Germinal center (tissue), 1 donor: ENCODE measurements at places on chromosomes 12 and 14.

GRCh38 chr12:115491511-115492250, 785.8 kb downstream of the MED13L start:
- no peak for DNase-seq

GRCh38 chr12:93892423-93893268, 215.5 kb downstream of the CRADD start:
- DNase-seq: no peak

- no peak for DNase-seq
Observed at GRCh38 chr14:22883173-22883976, at the start of gene REM2. TSS of gene REM2 (plus strand) at chr14:22883222. CDS start at chr14:22883288, 66 bp downstream.

GRCh38 chr12:112234303-112234702, 108.9 kb downstream of the TRAFD1 start:
- no peak for DNase-seq

GRCh38 chr14:75273272-75274049, 5.2 kb upstream of the FOS start:
- no peak for DNase-seq

GRCh38 chr12:89243771-89244170, 108.5 kb downstream of the DUSP6 start:
- no peak for DNase-seq

- DNase-seq: no peak
Observed at GRCh38 chr14:97432586-97432985, 635.4 kb downstream of the VRK1 start.

DNA sequence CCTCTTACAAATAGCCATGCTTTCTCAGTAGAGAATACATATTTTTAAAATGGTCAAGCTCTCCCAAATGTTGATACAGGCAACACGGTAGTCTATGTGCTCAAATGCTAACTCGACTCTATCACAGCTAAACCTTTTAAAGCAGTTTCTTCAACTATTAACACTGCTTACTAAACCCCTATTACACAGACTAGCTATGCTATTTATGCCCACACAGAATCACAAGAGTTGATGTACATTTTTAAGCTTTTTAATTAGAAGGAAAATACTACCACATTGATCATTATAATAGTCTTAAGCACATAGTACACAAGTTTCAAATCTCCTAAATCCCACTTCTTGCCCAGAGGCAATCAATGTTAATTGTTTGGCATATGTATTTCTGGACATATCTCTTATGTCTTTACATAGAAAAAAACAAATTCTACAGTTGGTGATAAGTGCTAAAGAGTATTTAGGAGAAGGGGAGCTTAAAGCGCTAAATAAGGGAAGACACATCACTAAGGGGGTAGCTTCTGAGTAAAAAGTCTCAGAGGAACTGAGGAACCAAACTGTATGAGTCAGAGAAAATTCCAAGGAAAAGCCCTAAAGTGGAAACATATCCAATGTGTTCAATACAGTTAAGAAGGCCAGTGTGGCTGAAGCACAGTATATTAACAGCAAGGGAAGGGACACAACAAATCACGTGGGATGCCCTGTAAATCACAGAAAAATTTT, 13.7 kb downstream of the HNRNPC start:
- no peak for DNase-seq

GRCh38 chr12:113862590-113863454, 103.3 kb downstream of the RBM19 start:
- peak; percentile 25 for DNase-seq

DNA sequence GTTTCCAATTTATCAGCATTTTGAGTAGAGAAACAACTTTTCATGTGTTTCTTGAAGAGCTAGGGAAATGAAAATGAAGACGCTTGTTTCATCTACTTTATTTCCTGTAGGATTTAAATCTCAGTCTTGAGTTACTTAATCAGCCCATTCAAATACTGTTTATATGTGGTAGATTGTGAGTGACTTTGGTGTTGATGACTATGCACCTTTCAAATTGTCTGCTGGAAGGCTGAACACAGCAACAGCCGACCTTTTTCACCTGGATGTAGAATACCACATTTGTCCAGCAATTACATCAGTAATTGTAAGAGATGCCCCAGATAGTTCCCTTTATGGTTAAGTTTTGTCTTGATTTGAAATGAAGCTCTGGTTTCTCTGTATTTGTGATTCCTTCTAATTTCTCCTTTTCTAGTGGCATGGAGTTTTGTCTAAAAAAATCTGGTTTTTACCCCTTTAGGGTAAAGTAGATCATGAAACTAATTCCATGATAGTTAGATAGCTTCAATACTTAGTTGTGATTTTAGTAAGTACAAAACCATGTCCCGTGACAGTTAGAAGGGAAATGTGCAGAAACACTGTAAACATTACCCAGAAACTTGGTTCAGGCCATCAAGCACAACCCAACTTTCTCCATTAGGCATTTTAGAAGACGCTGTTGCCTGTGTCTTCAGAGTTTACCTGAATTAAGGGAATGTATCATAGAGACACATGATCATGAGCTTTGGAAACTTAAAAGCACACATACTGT, 165.0 kb downstream of the SRGAP1 start:
- DNase-seq: no peak

DNA sequence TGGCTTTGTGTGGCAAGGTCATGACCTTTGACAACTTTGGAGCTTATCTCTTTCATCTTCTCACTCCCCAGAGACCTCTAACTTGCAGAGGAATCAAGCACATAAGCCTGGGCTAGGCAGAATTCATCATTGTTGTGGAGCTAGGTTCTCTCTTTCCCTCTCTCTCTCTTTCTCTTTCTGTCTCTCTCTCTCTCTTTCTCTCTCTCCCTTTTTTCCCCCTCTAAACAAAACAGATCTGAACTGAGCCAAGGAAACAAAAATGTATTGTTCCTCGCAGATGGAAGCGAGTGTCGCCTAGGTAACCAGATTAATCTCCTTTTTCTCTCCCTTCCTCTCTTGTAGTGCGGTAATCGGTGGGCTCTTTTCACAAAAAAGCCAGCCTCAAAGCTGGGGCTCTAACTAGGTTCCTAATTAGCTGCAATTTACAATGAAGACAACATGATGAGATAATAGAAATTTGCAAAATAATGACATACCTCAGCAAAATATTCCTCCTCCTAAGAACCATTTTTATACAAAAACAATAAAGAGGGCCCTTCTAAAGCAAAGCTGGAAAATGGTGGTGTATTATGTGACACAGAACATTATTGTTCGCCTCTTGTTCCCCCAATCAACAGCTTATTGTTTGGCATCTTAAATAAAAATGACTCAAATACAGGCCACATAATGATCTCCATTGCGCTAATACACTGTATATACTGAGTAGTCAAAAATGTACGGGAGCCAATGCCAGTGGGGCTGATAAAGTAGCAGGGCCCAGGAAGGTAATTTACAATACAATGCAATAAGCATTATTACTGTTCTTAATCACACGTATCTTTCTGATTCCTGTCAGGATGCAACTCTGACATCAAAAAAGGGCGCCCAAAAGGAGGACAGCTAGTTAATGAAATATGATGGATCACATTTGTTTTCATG, 65.7 kb upstream of the SOX5 start:
- no peak for DNase-seq

DNA sequence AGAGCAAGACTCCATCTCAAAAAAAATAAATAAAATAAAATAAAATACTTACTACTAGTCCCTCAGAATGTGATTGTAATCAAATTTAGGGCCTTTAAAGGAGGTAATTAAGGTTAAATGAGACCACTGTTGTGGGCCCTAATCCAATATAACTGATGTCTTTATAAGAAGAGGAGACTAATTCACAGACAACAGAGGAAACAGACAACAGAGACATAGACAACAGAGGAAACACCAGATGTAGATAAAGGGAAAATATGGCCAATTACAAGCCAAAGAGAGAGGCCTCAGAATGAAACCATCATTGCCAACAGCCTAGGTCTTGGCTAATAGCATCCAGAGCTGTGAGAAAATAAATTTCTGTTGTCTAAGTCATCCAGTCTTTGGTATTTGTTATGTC, 669.0 kb upstream of the FOXG1 start:
- DNase-seq: no peak

DNA sequence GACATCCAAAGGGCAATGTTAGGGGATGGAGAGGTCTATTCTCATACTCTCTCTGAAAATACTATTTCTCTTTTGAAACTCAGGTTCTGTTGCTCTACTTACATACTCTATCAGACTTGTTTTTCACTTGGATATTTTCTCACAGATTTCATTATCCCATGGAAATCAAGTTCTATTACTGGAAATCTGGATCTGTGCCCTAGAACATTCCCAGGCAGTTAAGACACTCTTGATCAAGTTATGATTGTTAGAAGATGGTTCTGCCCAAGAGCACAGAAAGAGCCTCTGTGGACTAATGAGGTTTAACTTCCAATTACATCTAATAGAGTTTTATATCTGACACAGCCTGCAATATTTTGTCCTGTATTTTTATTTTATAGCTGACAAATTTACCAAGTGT, 591.0 kb upstream of the ATP2B1 start:
- DNase-seq: no peak

DNA sequence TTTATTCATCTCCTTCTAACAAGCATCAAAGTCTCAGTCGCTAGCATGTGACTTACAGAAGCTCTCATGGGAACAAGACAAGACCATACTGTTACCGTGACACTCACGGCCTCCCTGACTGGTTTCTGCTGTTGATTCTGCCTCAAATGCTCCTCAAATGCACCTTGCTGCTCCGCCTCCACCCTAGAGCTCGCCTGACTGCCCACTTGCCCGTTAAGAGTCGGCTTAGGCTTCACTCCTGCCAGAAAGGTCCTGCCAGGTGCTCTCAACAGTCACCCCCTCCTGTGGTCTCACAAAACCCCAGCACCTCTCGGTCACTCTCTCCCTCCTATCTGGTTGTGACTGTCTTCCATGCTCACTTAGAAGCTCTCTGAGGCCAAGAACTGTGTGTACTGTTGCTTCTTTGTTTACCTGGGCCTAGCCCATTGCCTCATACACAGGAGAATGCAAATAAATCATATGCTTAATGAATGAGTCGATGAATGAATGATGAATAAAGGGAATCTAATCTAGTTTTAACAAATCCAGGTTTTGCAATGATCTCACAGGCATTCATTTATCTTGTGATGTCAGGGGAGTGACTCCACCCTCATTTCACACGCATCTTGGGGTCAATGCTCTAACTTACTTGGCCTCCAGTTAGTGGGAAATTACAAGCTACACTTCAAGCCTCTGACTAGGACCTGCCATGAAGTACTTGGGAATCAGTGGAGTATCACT, 41.3 kb downstream of the SSH1 start:
- no peak for DNase-seq

DNA sequence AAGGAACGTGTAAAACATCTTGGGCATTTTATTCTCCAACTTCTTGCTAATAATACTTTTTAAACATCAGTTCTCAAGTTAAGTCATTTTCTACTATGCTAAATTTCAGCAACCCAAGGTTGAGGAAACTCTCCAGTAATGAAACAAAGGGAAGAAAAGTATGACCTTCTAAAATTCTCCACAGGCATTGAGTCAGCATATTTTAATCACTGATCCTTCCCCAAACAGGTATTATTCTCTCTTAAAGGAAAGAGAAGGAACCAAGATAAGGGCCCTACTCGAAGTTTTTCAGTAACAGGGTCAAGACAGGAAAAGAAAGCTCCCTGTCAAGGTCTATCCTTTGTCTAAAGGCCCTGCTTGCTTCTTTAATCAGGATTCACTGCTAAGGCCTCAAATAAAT, 3.0 kb downstream of the KICS2 start:
- no peak for DNase-seq

GRCh38 chr14:78153064-78153341, 17.2 kb upstream of the NRXN3 start:
- no peak for DNase-seq

DNA sequence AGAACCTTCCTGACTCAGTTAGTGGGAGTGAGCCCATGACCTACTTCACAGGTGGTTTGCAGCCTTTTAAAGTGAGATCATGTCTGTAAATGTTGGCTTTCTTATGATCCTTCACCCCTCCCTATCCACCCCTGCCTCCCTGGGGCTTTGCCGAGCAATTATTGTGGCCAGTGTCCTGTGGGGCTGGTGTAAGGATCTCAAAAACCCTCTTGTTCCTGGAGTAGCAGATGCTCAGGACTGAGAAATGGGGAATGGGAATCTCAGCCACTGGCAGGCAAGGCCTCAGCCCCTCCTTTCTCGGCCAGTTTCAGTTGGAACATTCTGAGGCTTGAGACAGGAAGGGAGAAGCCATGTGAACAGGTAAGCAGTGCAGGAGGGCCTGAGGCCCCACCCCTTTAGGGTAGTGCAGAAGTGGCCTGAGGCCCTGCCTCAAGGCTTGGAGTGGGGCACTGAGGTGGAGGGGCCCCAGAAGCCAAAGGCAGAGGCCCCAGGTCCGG, 53.8 kb downstream of the PLEKHG3 start:
- no peak for DNase-seq

GRCh38 chr12:22541496-22542155, 2.7 kb downstream of the C2CD5 start:
- DNase-seq: no peak

DNA sequence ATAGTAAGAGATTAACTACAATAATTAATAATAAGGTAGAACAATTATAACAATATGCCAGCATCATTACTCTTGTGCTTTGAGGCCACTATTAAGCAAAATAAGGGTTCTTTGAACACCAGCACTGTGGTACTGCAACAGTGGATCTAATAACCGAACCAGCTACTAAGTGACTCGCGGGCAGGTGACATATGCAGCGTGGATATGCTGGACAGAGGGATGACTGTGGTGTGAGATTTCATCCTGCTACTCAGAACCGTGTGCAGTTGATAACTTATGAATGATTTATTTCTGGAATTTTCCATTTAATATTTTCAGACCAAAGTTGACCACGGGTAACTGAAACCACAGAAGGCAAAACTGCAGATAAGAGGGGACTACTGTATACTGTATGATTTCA, 34.4 kb downstream of the BMAL2 start:
- DNase-seq: no peak

- DNase-seq: no peak
Observed at GRCh38 chr14:95493503-95493902, 22.9 kb downstream of the SYNE3 start.
